HL-60 (cell line): ENCODE measurements at places on chromosomes 3 and 15.
A peak's percentile ranks its signal among the peaks of the same experiment; 100 is the strongest.

GRCh38 chr3:35785234-35785888 lies 146.0 kb downstream of the ARPP21 start:
- DNase-seq = no peak

GRCh38 chr15:78167227-78167888 lies 18.2 kb downstream of the IDH3A start:
- no peak for DNase-seq

DNA sequence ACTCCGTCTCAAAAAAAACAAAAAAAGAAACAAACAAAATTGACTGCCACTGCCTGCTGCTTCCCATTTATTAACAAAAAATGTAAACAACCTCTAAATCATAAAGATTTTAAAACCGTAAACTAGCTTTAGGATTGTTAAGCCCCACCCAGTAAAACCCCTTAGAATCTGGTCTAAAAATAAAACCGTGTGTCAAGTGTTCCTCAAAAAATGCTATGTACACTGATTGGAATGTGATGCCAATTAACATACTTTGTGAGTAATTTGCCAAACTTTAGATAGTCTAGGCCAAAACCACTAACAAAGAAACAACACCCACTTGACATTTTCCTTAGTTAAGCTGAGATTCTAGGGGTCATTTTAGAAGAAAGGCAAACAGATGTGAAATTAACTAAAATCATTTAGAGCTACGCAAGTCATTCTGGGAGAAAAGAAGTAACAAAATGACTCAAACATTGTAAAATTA lies 5.3 kb downstream of the RAF1 start:
- DNase-seq = no peak

GRCh38 chr3:185825639-185826481 lies 1.0 kb upstream of the IGF2BP2 start:
- no peak for DNase-seq

GRCh38 chr3:120162400-120162799 lies 68.2 kb upstream of the GSK3B start:
- DNase-seq = no peak

GRCh38 chr15:60760646-60761504 lies 281.9 kb upstream of the ICE2 start:
- no peak for DNase-seq

GRCh38 chr15:38843736-38844590 lies 279.3 kb upstream of the RASGRP1 start:
- DNase-seq = no peak

- DNase-seq = no peak
Measured at GRCh38 chr3:71355862-71356261, 227.7 kb downstream of the FOXP1 start.

DNA sequence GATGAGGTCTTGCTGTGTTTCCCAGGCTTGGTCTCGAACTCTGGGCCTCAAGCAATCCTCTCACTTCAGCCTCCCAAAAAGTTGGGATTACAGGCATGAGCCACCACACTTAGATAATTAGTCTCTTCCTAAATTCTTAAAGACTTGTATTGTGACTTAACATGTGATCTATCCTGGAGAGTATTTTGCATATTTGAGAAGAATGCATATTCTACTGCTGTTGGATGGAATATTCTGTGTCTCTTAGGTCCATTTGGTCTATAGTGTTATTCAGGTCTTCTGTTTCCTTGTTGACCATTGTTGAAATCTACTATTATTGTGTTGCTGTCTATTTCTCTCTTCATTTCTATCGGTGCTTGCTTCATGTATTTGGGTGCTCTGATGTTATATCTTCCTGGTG lies 60.1 kb upstream of the VILL start:
- no peak for DNase-seq

DNA sequence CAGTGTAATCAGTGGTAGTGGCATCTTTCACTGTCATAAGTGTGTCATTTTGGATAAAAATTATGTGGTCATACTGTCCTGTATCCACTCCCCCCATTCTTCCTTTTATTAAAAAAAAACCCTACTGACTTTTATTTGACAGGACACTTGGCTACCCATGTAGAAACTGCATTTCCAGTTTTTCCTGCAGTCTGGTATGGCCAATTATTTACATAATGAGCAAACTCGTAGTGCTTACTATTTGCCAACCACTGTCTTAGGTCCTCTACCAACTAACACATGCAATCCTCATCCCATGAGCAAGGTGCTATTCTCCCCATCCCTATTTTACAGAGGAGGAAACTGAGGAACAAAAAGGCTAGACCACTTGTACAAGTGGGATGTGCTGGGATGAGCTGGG lies 129.1 kb downstream of the MECOM start:
- DNase-seq = no peak

DNA sequence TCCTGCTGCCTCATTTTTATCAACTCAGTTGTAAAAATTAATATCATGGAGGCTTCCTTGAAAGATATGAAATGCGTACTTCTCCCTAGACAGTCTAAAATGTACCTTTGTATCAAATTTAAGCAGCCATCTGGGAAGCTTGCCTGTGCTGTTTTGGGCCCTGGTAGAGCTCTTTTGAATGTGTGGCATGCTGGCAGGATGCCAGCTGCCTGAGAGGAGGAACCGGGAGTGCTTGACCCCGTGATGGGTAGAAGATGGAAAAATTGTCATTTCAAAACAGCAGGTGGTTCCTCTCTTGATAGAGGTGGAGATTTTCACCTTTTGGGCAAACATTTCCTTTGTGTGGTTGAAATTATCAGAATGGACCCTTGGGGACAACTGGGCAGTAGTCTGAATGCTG lies 245.3 kb downstream of the RPLP1 start:
- DNase-seq = peak; percentile 54

GRCh38 chr15:43273243-43273642 lies 6.5 kb upstream of the TGM5 start:
- DNase-seq = no peak

GRCh38 chr3:50370594-50370993 lies 11.3 kb upstream of the TMEM115 start:
- peak; percentile 36 for DNase-seq

DNA sequence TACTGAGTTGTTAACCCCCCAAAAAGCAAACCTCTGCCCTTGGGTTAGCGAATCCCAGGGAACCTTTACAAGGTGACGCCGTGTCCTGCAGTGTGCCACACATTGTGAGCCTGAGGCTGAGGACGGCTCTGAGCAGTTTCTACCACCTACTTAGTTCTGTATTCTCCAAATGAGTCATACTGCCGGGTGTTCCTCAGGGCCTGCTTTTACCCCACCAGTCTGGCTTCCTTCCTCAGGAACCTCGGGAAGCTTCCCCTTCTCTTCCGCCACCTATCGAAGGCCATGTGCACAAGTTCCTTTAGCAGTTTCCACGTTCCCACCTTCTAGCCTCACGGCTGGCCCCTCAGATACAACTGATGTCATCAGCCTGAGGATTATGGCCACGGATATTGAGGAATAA lies 384.0 kb upstream of the TPM1 start:
- DNase-seq = peak; percentile 7

DNA sequence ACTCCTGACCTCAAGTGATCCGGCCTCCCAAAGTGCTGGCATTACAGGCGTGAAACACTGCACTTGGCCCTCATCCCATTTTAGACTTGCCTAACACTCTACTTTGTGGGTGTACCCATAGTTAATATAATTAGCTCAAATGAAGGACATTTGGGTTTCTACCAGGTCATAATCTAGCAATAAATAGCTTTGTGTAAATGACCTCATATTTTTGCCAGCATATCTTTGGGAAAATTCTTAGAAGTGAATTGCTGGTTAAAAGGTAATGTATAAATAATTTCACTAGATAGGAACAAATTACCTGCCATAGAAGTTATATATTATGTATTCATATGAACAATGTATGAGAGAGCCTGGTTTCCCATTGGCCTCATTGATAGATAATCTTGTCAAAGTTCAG lies 206.0 kb downstream of the DIPK2A start:
- DNase-seq = no peak

DNA sequence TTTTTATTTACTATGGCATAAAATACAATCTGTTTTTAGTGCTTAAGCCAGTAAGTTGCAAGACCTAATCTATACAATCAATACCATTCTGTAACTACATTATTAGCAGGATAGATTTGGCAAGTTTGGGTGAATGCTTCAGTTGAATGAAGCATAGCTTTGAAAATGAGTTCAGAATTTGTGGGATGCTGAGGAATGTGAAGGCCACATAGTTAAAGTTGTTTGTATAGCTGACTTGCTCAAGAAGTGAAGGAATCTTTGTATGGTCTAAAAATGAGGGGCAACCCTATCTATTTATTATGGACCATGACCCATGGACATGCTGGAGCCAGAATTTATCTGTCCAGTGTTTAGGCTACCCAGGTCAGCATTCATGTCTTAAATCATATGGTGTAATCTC lies 58.5 kb downstream of the CRYBG3 start:
- DNase-seq = no peak

DNA sequence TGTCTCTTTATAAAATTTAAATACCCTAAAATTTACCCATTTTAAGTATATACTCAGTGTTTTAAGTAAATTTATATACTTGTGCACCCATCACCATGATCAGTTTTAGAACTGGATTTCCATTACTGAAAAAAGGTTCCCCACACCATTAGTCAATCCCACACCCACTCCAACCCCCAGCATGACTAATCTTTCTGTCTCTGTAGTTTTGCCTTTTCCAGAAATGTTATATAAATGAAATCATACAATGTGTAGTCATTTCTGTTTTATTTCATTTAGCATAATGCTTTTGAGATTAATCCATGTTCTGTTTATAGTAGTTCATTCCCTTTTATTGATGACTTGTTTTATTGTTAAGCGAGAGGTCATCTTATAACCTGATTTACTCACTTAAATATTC lies 66.1 kb upstream of the LIMD1 start:
- DNase-seq = no peak

DNA sequence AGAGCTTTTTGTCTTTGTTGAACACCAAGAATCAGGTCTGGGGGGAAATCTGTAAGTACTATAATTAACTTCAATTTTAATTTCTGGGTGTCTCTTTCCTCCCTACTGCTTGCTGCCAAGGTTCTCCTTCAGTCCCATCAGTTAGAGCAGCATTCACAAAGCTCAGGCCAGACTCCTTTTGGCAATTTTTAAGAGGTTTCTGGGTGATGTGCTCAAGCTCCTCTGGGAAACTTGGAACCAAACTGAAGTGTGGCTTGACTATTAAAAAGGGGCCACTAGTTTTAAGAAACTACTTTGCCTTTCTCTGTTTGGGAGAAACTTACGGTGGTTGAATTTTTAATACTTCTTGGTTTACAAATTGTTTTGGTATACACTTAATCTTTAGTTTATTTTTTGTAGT lies 227.7 kb upstream of the SOX2 start:
- DNase-seq = no peak

DNA sequence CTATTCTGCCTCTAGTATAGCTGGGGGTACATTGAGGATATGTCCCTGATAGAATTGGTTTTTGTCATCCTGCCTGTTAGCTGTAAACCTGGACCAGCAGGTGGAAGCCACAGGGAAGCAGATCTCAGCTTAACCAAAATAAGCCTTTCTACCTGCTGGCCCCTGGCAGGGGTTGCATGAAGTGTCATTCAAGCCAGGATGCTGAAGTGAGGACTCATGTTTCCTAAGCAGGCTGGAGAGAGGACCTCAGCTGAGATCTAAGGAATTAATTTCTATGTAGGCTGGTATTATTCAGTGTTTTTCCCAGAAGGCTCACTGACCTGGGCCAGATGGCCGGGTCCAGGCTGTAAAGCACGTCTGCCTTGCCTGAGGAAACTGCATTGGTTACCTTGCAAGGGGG lies 128.9 kb downstream of the MEGF11 start:
- no peak for DNase-seq

DNA sequence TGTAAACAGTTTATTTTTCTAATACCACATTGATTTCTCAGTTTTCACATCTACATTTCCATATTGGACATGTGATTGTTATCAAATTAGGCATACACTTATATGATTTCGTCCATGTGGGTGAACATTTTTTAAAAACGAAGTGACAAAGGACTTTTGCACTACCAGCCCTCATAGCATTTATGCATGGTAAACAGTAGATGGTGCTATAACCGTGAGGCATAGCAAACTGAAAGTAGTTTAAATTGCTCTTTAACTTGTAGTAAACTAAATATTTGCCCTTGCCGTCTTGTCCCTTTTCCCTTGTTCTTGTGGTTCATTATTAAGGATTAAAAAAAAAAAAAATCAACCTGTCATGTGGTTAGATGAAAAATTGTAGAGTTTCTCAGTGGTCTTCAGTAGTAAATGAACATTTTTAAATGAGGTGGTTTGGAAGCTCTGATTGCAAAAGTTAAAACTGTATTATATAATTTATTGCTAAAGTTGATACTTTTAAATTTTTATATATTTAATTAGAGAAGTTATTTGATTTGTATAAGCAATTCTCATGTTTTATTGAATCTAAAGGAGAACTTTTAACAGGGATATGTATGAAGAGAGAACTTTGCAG lies 24.0 kb downstream of the STX19 start:
- DNase-seq = peak; percentile 18

GRCh38 chr3:8319935-8320634 lies 181.5 kb upstream of the LMCD1 start:
- no peak for DNase-seq

DNA sequence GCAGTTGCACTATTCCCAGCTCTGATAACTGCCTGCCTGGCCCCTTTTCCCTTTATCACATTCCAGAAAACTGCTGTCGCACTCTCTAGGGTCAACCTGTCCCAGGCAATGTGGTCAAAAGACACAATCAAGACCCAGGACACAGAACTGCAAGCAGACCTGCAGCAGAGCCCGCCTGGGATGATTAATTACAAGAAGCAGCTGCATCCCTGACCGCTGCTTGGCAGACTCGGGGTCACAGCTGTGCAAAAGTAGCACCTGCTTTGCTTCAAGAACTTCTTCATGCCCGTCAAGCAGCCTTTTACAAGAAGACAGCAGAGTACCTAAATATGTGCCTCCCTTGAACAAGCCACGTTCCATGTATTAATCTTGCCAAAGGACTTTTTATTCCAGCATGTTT lies 120.0 kb upstream of the ST8SIA2 start:
- DNase-seq = no peak

GRCh38 chr15:62165104-62165792 lies at the start of gene C2CD4B:
Gene C2CD4B, minus strand, starts transcription at chr15:62165285. Its CDS starts 301 bp downstream, at chr15:62164984.
- DNase-seq = no peak

- DNase-seq = no peak
Measured at GRCh38 chr3:152909180-152909883, 74.4 kb downstream of the P2RY1 start.

DNA sequence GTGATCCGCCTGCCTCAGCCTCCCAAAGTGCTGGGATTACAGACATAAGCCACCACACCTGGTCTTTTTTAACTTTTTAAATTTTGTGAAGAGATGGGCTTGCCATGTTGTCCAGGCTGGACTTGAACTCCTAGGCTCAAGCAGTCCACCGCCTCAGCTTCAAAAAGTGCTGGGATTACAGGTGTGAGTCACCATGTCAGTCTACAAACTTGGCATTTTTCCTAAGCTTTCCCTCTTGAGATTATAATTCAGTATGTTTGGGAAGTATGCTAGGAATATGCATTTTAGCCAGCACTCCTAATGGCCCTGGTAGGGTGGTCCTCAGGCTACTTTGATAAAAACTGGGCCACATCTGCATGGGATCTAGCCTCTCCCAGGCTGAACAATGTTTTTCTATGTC lies 4.4 kb downstream of the WDR73 start:
- no peak for DNase-seq

- no peak for DNase-seq
Measured at GRCh38 chr15:55993804-55994560, 570 bp upstream of the NEDD4 start.

GRCh38 chr3:114068336-114068735 lies 11.8 kb downstream of the QTRT2 start:
- DNase-seq = no peak

- peak; percentile 29 for DNase-seq
Measured at GRCh38 chr15:71800835-71801745, 9.3 kb upstream of the NR2E3 start.

- DNase-seq = no peak
Measured at GRCh38 chr3:115520651-115521245, 102.6 kb upstream of the GAP43 start.
